ENCODE measurements at places on chromosomes 7 and 10.

DNA sequence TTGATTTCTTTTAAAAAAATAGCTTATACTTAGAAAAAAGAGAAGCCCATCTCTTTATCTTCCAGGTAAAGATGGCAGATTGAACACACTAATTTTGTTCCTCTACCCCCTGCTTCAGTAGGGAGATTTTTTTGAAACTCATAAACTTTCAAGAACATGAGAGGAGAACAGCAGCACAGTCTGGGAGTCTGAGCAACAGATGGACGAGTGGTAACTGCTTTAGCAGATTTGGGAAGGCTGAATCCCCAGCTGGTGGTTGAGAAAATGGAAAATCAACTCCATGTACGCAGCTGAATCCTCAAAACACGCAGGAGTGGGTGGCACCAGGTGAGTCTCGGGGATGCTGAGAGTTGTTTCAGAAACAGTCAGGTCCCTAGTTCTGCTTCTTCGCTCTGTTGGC is 114.6 kb upstream of the CTBP2 start:
- DNase-seq: no peak

DNA sequence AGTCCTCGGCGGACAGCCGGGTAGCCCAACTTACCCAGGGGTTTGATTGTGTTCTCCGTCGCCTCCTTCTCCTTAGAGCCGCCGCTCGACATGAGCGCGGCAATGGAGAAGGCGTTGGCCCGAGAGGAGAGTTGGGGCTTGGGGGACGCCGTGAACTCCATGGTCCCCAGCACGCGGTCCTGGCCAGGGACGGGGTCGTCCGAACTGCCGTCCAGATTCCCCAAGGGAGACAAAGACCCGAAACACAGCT is 515 bp downstream of the TBX20 start:
- no peak for DNase-seq

- DNase-seq: peak; percentile 60
Observed at GRCh38 chr7:77348371-77348813, 67.8 kb downstream of the GSAP start.

GRCh38 chr10:75755528-75755927 is 324.1 kb downstream of the LRMDA start:
- no peak for DNase-seq

DNA sequence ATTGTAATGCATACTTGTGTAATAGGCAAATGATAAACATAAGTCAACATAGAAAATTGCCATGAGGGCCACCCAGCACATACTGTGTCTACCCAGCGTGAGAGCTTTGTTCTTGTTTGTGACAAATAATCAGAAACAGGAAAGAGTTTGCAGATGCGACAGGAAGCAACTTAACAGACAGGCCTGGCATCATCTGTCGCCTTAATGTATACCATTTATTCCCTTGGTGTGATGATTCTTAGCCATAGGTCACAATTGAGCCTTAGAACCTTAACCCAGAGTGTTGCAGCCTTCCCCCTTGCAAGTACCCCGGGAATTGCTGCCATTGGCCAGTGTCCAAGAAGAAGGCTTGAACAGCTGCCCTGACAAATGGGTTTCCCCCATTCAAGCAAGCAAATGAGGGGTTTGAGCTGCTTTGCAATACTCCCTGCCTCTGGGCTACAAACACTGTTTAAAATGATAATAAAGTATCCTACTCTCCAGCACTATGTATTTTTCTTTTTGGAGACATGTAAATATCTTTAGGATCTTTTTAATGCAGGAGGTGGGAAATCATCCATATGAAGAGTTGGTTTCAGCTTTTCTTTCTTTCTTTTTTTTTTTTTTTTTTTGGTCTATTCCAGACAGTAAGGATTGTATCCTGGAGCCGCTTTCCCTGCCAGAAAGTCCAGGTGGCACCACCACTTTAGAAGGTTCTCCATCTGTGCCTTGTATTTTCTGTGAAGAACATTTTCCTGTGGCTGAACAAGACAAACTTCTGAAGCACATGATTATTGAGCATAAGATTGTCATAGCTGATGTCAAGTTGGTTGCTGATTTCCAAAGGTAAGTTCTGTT is 80.0 kb downstream of the ZNF277 start:
- no peak for DNase-seq

GRCh38 chr10:132519382-132520176 is 18.0 kb upstream of the INPP5A start:
- no peak for DNase-seq

GRCh38 chr10:80144696-80145131 is 12.2 kb downstream of the PLAC9 start:
- no peak for DNase-seq

GRCh38 chr10:69968830-69969229 is 83.8 kb upstream of the MACROH2A2 start:
- DNase-seq: no peak

- no peak for DNase-seq
Observed at GRCh38 chr7:134636008-134636449, 10.6 kb upstream of the BPGM start.

GRCh38 chr7:140888087-140888486 is 36.6 kb downstream of the BRAF start:
- no peak for DNase-seq

DNA sequence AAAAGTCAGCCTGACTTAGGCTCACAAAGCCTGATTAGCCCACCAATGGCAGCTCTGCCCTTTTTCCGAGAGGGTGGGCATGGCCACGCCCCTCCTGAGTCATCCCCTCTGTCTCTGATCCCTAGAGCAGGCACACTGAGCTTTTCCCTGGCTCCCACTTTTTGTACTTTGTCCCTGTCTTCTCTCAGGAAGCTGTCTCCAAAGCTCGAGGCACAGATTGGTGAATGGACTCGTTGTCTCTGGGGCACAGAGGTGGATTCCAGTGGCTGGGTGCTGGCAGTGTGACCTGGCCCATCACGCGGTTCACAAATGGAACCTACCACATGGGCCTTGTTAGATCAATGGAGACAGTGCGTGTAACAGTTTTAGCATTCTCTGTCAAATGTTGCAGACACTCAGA is 313.5 kb downstream of the WDR37 start:
- DNase-seq: no peak

DNA sequence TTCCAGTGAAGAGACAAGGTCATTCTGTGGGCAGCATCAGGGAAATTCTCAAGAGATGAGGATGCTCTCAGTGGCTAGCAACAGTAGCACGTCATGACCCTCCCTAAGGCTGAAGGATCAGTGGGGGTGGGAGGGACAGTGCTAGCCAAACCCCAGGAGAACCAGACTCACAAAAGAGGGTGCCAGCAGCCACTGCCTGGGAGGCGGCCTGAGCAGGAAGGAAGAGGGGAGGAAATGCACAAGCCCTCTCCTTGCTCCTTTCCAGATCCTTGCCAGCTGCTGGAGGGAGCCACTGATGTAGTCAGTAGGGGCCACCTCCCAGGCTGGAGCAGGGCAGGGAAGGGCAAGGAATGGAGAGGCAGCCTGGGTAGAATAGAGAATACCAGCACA is 302.7 kb downstream of the RPS24 start:
- peak; percentile 97 for DNase-seq

- DNase-seq: peak; percentile 56
Observed at GRCh38 chr7:30285536-30286284, 1.3 kb downstream of the ZNRF2 start.

- DNase-seq: no peak
Observed at GRCh38 chr10:10053051-10053450, 964.6 kb upstream of the CELF2 start.

GRCh38 chr7:146902728-146903127 is 786.1 kb downstream of the CNTNAP2 start:
- DNase-seq: no peak

- peak; percentile 26 for DNase-seq
Observed at GRCh38 chr7:73830681-73831583, at the start of gene CLDN4. Gene CLDN4, plus strand, starts transcription at chr7:73830996. Its CDS starts 206 bp downstream, at chr7:73831202.

DNA sequence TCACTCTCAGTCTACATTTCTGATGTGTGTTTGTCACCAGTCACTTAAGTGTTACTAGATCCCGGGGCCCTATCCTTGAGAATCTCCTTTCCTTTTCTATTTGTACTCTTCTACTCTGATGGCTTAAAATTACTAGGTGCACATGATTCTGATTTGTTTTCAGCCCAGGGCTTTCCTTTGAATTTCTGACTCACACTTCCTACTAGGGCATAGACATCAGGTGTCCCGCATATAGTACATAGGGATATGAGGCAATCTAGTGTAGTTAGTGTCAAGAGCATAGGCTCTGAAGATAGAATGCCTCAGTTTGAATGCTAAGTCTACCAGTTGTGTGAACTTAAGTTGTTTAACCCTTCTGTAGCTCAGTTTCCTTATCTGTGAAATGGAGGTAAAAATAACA is 49.4 kb upstream of the LRRN3 start:
- DNase-seq: no peak

- DNase-seq: no peak
Observed at GRCh38 chr10:35304649-35305048, 31.7 kb upstream of the CCNY start.

- no peak for DNase-seq
Observed at GRCh38 chr7:4751398-4751947, 23.9 kb upstream of the AP5Z1 start.

DNA sequence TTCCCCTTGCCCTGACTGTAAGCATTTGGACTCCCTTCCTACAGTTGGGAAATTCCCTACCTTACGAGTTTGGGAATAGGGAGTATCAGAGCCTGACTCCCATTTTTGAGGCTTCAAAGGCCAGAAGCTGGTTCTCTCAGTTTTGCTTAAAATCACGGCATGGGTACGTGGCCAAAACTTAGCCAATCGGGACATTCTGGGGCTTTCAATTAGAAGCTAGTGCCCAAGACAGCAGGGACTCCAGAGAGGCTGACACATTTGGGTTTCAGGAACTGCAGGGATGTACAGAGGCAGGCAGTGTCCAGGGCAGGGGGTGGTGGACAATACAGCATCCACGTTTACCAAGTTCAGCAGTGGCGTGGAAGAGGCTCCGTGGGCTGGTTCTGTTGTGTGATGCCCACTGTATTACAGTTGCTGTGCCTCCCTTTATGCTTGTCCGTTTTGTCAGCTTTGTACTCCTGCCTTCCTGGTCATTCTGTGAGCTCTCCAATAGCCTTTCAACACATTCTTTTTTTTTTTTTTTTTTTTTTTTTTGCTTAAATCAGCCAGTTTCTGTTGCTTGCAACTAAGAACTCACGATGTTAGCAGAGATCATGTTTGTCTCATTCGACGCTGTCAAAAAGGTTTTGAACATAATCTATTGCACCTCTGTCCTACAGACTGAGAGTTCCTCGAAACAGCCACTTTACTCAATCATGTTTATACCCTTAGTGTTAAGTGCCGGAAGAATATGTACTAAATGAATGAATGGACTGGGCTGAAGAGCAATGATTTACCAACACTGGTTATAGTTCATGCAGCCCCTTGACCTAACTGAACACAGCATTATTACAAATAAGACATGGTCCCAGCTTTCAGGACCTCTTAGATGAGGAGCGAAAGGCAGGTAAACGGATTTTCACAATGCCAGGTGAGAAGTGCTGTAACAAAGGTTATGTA is 1.1 kb downstream of the GGCT start:
- DNase-seq: no peak

DNA sequence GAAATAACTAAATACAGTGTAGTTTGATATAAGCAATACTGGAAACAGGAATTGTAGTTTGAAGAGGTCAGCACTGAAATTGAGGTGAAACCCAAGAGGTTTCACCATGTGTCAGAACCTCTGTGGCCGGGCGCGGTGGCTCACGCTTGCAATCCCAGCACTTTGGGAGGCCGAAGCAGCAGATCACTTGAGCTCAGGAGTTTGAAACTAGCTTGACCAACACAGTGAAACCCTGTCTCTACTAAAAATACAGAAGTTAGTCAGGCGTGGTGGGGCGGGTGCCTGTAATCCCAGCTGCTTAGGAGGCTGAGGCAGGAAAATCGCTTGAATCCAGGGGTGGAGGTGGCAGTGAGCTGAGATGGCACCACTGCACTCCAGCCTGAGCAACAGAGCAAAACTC is 13.7 kb downstream of the AHCYL2 start:
- no peak for DNase-seq

GRCh38 chr10:1978584-1978983 is 241.3 kb upstream of the ADARB2 start:
- DNase-seq: no peak

GRCh38 chr7:98105942-98106544 is 619 bp upstream of the LMTK2 start:
- no peak for DNase-seq

- DNase-seq: no peak
Observed at GRCh38 chr7:131183611-131184119, 144.0 kb upstream of the MKLN1 start.

- no peak for DNase-seq
Observed at GRCh38 chr10:46552526-46553237, 3.8 kb downstream of the GPRIN2 start.

- DNase-seq: no peak
Observed at GRCh38 chr10:97083228-97083829, 102.4 kb downstream of the SLIT1 start.

- DNase-seq: peak; percentile 16
Observed at GRCh38 chr7:80768756-80769155, 130.3 kb downstream of the CD36 start.

- no peak for DNase-seq
Observed at GRCh38 chr7:4074407-4074806, 607.7 kb upstream of the FOXK1 start.

- DNase-seq: no peak
Observed at GRCh38 chr10:127067542-127068194, 128.7 kb downstream of the INSYN2A start.

DNA sequence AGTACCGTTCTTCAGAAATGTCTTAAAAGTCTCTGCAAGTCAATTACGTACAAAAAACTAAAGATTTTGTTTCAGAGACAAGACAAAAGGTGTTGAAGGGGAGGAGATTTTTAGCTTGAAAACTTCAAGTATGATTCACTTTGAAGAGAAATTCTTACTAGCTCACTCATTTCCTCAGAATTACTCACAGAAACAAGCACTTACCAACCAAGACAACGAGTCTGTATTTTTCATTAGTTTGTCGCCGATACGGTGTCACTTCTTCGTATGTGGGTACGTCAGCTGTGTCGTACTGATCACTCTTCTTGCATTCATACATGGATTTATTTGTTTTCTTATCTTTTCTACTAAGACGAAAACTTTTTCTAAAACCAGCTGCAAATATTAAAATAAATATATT is 90.6 kb upstream of the ODAD2 start:
- DNase-seq: peak; percentile 85

DNA sequence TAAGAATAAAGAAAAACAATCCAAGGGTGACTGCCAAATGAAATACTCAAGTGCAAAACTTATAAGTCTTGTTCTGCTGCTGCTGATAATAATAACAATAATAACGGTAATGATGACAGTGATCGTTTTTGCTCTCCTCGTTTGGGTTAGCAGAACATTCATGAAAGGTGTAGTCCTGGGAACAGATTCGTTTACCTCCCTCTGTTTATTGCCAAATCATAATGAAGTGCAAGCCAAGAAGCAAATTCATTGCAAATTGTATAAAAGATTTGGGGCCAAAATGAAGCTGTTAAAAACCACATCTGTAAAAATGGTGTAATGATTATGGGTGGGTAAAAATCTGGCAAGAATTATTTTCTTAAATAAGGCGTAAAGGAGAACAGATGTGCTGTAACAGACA is 587.2 kb upstream of the MKI67 start:
- no peak for DNase-seq

- DNase-seq: peak; percentile 98
Observed at GRCh38 chr7:116327752-116328151, 117.4 kb downstream of the TES start.

Measured in EL (cell line).